BE2C (cell line): ENCODE measurements at places on chromosomes 13 and 19.

GRCh38 chr19:16161840-16162239, 11.5 kb downstream of the CIB3 start:
- no peak for DNase-seq

DNA sequence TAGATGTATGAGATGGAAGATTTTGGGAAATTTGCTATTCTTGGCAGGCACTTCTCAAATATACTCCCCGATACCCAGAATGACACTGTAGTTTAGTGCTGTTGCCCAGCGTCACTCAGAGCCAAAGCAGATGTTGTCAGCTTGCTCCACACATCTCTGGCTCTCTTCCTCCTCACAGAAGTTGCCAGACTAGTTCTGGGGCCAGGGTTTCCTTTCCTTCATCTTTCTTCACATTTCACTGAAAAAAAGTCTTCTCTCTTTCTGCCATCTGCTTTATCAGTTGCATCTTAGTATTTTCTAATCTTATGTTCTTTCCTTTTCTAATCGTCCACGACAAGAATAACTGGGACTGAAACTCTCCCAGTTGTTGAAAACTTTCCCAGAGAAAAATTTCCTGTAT, 251.4 kb downstream of the RGCC start:
- no peak for DNase-seq

- DNase-seq, result peak; percentile 65
These were observed 610 bp downstream of the ZNF791 start for GRCh38 chr19:12611361-12611699.

GRCh38 chr13:100173203-100173602, 84.3 kb downstream of the PCCA start:
- DNase-seq, result no peak

DNA sequence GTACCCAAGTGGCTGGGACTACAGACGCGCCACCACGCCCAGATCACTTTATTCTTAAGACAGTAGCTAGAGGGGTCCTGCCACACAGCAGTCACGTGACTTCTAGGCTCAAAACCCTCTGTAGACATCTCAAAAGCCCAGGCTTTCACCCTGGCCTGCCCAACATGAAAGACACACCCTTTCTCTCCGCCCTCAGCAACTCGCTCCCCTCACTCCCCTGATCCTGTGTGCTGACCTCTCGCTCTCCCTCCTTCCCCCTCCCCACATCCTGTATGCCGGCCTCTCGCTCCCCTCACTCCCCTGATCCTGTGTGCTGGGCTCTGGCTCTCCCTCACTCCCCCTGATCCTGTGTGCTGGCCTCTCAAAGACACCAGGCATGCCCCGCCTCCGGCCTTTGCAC, 77.4 kb downstream of the SLC15A1 start:
- no peak for DNase-seq

GRCh38 chr19:18995804-18996241, 37.5 kb downstream of the SUGP2 start:
- DNase-seq, result peak; percentile 71

GRCh38 chr13:109214393-109214792, 572.0 kb downstream of the IRS2 start:
- no peak for DNase-seq

DNA sequence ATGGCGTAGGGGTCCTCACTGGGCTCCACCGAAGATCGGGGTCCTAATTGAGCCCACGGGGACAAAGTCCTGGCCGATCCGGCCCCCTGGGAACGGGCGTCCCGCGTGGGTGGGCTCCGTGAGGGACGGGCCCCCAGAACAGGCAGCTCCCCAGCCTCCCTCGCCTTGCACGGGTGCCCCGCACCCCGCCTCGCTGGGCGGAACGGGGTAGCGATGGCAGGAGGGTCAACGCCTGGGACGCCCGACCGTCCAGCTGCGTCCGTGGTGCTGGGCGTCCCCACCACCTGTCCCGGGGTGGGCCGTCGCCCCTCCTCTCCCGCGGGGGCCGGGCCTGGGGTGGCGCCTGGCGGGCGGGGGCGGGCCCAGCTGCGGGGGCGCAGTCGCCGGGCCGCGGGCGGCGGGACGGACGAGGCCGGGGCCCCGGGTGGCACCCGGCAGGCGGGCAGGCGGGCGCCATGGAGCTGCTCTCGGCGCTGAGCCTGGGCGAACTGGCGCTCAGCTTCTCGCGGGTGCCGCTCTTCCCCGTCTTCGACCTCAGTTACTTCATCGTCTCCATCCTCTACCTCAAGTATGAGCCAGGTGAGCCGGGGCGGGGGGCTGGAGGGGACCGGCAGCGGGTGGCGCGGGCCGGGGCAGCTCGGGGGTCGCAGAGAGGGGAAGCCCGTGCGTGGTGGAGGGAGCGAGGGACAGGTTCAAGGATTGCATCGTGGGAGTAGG, at the start of gene TMEM38A:
TSS of gene TMEM38A (plus strand) at position 377 of the 717 bp plus-strand sequence. CDS start at position 456, 79 bp downstream.
- DNase-seq, result peak; percentile 68

GRCh38 chr19:56350416-56351045, 35.9 kb upstream of the ZSCAN5A start:
- peak; percentile 40 for DNase-seq
